Activated CD4-positive, alpha-beta memory T cell treated with anti-CD3 and anti-CD28 coated beads for 36 hours (primary cell): ENCODE measurements at places on chromosomes 12 and 14.
A peak's percentile ranks its signal among the peaks of the same experiment; 100 is the strongest.

DNA sequence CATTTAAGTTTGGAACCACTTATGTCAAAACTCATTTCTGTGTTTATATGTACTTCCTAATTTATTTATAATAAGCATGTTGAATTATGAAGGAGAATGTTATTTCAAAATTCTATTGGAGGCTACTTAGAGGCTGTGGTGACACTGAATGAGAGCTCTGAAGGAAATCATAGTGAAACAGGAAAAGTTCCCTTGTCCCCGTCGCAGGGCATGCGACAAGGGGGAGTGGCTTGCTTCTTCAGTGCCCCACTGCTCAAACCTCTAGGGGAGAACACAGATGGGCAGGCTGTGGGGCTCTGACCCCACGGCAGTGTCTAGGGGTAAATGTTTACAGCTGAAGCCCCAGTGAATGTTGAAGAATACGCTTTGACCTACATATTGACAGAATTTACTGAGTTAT lies 261.9 kb downstream of the RAD51B start:
- DNase-seq, result no peak

DNA sequence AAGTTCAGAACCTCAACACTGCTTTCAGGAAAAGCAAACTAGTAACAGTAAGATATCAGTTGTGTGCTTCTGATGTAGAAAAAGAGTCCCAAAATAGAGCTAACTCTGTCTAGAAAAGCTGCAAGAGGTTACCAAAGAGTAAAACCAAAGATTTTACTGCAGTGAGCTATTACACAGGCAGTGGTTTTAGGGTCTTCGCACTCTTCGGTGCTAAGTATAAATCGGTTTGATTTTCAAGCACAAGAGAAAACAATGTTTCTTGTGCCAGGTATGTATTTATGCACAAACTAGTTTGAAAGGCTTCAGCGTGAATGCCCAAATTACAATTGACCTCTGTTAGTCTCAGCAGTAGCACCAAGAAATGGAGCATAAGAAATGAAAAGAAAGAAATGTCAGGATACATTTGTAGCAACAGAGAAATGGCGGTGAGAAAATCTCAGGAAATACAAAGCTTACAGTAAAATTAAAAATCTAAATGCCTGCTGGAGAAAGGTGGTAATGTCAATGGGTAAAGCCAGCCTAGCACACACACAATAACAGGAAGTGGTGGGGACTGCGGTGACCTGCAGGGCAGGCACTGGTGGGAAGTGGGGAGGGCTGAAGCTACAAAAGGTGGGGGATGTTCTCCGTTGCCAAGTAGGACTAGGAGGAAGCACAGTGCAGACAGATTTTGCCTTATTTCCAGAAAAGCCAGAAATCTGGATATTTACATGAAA lies 18.0 kb upstream of the DYRK2 start:
- DNase-seq, result peak; percentile 92

DNA sequence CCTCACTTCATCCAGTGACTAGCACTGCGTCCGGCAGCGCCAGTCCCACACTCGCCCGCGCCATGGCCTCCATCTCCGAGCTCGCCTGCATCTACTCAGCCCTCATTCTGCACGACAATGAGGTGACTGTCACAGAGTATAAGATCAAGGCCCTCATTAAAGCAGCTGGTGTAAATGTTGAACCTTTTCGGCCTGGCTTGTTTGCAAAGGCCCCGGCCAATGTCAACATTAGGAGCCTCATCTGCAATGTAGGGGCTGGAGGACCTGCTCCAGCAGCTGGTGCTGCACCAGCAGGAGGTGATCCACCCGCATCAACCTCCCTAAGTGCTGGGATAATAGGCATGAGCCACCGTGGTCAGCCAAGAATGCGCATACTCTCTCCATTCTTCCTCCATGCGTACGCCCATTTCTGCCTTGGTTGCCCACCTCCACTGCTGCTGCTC lies 59.9 kb downstream of the IRF2BPL start:
- DNase-seq, result no peak

- peak; percentile 53 for DNase-seq
These were observed 61.3 kb upstream of the RESF1 start for GRCh38 chr12:31897781-31898503.

DNA sequence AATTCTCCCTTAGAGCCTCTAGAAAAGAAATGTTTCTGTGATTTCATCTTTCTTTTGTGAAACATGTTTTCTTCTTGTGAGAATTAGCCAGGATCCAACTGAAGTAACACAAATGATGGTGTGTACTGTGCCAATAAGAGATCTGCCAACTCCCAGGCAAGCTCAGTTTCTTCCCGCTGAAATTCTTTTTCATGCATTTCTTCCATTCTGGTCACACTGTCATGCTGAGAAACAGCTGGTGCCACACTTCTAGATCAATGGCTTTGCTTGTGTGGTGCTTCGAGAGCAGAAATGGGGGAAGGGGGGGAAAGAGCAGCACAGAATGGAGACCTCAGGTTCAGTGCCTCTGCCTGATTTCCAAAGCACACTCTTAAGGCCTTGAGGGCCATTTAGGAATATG lies 41.4 kb upstream of the FGF6 start:
- no peak for DNase-seq

DNA sequence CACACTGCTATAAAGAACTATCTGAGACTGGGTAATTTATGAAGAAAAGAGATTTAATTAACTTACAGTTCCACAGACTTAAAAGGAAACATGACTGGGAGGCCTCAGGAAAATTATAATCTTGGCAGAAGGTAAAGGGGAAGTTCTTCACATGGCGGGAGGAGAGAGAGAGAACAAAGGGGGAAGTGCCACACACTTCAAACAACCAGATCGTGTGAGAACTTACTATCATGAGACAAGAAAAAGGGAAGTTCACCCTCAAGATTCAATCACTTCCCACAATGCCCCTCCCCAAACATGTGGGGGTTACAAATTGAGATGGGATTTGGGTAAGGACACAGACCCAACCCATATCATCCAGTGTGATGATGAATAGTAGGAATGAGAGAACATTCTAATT lies 366.5 kb downstream of the LRFN5 start:
- no peak for DNase-seq

DNA sequence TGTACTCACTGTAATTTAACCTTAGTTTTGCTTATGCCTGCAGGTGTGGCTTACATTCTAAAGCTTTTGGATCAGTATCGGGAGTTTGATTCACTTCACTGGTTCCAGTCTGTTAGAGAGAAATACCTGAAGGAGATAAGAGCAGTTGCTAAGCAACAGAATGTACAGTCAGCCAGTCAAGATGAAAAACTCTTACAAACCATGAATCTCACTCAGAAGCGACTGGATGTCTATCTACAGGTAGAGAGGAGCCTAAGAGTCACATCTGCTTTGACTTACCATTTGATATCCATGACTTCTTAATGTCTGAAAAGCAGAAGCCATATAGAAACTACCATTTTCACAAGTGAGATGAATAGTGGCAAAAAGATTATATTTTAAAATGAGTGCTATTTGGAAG lies 56.5 kb downstream of the WASHC4 start:
- DNase-seq, result no peak

- no peak for DNase-seq
These were observed 96.6 kb downstream of the PRKCH start for GRCh38 chr14:61417883-61418455.

DNA sequence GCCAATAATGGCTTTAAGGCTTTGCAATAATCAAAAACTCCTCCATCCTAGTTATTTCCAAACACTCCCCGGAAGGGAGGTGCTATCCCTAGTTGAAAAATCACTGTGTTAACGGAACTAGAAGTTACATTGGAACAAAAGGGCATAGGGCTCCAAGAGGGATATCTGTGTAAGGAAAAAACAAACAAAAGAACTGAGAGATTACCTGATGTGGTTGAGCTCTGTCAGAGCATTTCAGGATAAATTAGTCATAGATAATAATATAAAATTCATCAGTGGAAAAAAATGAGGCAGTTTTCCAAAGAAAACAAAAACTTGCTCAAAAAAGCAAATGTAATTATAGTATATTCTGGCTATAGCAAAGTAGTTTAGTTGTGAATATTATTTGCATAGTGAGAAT lies 27.4 kb upstream of the PAPLN start:
- DNase-seq, result no peak

- DNase-seq, result no peak
These were observed 30.8 kb downstream of the TTC7B start for GRCh38 chr14:90785471-90785870.

- no peak for DNase-seq
These were observed 52.5 kb downstream of the KIAA0586 start for GRCh38 chr14:58479975-58480374.

- DNase-seq, result peak; percentile 48
These were observed 35.6 kb downstream of the CCDC88C start for GRCh38 chr14:91381801-91382670.

- no peak for DNase-seq
These were observed 40.9 kb upstream of the MBIP start for GRCh38 chr14:36361210-36361853.

DNA sequence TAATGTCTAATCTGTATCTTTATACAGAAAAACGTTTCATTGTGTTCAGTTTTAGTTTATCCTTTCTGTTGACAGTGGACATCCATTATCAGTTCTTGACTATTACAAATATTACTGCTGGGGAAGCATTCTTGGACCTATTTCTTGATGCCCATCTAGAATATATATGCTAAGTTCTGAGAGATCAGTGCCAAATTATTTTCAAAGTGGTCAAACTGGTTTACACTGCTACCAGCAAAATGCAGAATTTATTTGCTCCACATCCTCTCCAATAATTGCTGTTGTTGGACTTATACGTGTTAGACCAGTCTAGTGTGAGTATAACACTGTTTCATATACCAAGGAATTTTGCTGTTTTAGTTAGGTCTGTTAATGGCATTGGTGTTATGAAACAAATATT lies 85.5 kb upstream of the TRAF3 start:
- no peak for DNase-seq

DNA sequence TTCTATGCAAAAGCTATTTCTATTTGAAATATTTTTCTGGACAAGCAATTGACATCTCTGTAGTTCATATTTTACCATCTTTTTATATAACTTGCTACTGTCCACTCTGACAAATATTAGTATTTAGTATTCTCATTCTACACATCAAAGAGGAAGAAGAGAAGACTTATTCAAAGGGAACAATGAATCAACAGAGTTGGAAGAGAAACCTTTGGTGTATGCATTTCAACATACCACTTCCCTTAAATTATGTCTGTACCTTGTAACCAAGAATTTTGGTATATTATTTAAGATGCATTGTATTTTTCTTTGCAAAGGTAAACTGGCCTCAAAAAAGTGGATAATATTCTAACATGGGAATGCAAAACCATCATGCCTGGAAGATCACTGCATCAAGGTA lies 72.1 kb upstream of the DUSP6 start:
- DNase-seq, result no peak

DNA sequence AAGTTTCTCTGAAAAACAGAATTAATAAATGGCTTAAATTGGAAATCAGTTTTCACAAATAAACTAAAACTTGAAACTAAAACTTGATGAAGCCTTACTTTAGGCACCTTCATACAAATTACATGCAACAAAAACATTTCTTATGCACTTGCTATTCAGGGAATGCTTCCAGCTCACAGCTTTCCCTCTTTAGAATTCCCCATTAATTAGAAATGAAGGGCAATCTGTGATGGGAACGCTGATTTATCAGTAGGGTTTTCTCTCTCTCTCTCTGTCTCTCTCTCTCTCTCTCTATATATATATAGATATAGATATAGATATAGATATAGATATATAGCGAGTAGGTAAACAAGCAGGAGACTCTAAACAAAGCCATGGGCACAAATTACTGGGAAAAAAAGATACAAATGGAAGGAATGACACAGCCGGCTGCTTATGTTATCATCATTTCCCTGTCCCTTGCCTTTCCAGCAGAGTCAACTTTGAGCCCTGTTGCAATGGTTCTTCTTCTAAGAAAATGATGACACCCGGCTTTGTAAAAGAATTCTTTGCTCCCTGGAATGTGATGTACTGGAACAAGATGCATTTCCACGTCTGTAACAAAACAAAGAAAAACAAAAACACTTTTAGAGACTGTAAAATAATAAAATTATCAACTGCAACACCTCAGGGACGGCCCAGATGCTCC lies 1121.6 kb upstream of the TMEM132C start:
- no peak for DNase-seq

- DNase-seq, result peak; percentile 62
These were observed 4.4 kb downstream of the REM2 start for GRCh38 chr14:22887260-22887989.

- DNase-seq, result no peak
These were observed 710.0 kb downstream of the LRFN5 start for GRCh38 chr14:42316693-42317092.

DNA sequence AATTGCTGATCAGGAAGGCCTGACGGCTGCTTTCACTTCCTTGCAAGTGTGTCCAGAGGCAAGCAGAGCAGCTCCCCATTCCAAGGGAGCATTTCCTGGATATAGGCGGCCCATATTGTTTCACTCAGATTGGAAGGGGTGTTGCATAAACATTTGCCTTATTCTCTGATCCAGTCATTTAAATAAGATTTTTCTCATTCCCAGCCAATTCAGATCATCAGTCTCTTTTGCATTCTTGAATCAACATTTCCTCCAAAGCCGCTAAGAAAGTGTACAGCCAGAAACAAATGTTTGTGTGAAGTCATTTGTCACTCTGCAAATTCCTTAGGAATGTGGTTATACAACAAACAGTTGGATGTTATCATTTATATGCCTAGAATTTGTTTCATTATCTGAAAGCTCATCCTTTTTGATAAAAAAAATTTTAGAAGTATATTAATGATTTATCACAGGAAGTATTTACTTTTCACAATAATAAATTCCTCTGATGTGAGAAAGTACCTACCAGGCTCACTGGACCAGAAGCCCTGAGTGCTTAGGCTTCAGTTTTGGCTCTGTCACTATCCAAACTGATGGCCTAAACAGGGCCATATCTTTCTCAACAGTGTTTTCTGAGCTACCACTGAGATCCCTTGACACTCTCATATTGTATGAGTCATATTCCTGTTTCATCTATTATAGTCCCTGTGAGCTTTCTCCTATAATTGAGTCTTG lies 379.6 kb downstream of the CCDC91 start:
- DNase-seq, result no peak

- no peak for DNase-seq
These were observed 227.7 kb downstream of the FSCB start for GRCh38 chr14:44279357-44279756.

- DNase-seq, result no peak
These were observed 850.0 kb upstream of the FBXO33 start for GRCh38 chr14:40282196-40282595.

DNA sequence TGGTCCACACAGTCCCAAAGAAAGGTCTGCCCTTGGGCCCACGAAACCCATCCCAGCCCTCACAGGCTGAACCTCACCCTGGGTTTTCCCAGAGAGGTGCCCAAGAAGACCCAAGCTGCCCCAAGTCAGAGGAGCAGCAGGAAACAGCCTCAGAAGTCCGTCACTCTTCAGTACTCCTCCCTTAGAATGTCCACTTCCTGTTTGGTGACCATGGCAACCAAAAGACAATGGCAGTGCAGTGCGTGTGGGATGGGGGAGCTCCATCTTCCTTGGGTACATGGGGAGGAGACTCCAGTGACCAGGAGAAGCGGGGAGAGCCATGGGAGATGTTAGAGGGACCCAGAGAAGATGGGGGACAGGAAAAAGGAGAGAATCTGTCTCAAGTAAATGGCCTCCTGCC lies 11.3 kb downstream of the SELPLG start:
- DNase-seq, result peak; percentile 29
